ENCODE measurements at places on chromosomes 16 and 17.

GRCh38 chr17:65332375-65332774, 195.2 kb downstream of the RGS9 start:
- DNase-seq: no peak

- DNase-seq: no peak
Measured at GRCh38 chr17:81918832-81919545, 1.0 kb upstream of the SIRT7 start.

- no peak for DNase-seq
Measured at GRCh38 chr17:27471321-27472269, 15.3 kb downstream of the KSR1 start.

DNA sequence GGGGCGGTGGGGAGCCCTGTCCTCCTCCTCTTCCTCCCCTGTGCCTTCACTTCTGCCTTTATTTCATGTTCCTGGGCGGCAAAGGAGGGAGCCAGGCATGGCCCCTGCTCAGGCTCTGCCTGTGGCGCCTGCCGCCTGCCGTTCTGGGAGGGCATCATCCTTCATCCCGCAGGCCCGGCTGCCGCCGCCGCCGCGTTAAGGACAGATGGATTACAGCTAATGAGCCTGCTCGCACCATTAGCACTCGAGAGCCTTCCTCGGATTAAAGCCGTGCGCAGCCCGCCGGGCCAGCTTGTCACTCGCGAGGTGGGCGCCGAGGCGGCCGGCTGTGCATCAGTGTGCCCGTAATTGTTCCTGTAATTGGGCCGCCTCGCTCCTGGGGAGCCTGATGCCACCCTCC, 127.7 kb upstream of the GSE1 start:
- DNase-seq: peak; percentile 72

- DNase-seq: no peak
Measured at GRCh38 chr17:42315402-42316156, 27.3 kb downstream of the STAT5A start.

GRCh38 chr16:22210854-22211253, 4.8 kb downstream of the EEF2K start:
- no peak for DNase-seq

- no peak for DNase-seq
Measured at GRCh38 chr17:6261466-6261865, 173.5 kb downstream of the AIPL1 start.

GRCh38 chr16:17154981-17155380, 315.8 kb downstream of the XYLT1 start:
- DNase-seq: no peak

GRCh38 chr17:70338946-70339354, 169.6 kb downstream of the KCNJ2 start:
- DNase-seq: no peak

- no peak for DNase-seq
Measured at GRCh38 chr17:29156781-29157180, 23.4 kb downstream of the MYO18A start.

DNA sequence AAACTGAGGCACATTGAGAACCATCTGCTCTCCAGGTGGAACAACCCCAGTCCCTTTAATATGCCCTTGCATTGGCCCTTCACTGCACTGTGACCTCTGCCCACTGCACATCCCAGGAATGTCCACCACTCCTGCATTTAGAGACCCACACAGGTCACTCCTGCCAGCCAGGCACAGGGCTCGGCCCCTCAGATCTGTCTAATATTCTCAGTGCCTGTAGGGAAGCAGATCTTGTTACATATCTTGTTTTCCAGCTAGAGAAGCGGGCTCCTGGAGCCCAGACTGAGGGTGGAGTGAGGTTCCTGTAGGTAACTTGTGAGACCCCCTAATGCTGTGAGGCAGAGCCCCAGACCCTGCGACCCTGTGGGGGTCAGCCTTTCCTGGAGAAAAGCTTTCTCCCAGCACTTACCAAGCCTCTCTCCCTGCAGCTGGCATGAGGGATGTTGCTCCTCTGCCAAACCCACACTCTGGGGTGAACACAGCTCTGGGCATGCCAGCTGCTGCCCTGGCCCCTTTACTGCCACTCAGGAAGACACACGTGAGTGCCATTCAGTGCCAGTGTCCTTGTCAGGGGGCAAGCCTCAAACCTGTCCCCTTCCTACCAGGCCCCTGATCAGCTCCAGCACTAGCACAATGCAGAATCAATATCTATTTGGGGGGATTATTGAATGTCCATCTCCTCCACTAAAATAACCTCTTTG, 40.3 kb upstream of the CRHR1 start:
- no peak for DNase-seq

DNA sequence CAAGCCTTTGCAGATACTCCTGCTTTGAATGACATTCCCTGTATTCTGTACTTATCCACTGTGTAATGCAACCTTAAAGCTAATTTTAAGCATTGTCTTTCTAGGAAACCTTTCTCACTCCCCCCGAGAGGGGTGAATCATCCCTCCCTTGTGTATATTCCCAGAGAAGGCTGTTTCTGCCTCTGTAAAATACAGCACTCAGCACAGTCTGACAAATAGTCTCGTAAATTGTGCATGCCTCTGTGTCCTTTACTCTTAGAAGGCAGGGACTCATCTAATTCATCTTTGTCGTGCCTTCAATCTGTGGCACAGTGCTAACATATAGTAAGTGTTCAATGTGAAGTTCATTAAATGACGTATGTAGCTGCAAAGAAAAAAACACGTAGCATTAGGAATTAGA, 200.7 kb downstream of the CA10 start:
- DNase-seq: no peak

DNA sequence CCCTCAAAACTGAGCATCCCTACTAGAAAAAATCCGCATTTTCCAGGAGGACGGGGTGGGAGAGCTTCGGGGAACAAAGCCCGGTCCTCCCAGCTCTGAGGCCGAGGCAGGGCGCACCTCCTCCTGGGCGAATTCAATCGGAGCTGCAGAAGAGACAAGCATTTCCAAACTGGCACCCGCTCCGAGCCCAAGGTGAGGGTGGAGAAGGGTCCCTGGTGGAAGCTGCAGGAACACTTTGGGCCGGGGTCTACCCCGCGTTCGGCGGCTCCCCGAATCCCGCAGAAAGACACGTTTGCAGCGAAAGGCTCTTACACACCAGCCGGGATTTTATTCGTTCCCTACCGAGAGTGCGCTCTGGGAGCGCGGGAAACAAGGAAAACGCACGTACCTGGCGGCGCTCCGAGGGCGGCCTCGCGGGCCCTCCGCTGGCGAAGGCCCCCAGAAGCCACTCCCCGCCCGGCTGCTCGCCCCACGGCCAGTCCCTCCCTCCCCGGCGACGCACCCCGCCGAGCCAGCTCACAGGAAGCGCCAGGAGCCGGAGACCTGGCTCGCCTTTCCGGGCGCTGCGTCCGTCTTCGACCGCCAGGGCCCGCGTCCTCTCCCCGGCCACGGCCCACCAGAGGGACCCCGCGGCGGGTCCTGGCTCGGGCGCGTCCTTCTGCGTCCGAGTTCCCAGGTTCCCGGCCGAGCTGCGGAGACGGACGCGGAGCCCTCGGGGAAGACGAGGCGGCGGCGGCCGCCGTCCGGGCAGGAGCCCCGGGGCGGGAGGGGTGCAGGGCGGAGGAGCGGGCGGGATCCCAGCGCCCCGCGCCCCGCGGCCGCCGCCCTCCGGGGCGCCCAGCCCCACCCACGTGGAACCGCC, 49.8 kb upstream of the BAHCC1 start:
- peak; percentile 96 for DNase-seq

GRCh38 chr17:62996221-62996620, 30.2 kb downstream of the TANC2 start:
- no peak for DNase-seq

- no peak for DNase-seq
Measured at GRCh38 chr16:89621698-89622409, 8.4 kb downstream of the DPEP1 start.

DNA sequence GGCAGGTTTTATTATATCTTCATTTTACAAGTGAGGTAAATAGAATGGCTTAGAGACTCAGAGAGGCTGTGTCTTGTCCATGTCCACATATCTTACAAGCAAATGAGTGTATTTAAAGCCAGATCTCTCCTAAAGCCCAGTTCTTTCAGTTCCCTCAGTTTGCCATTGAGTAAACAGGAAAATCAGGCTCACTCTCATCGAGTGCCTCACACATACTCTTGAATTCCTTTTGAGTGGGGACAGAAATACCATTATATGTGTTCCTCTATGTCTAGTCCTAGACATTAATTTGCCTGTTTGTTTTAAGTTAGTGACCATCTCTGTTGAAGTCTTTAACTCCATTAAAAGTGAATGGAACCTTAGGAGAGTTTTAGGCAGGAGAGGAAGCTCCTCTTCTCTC, 40.1 kb downstream of the BPTF start:
- no peak for DNase-seq

DNA sequence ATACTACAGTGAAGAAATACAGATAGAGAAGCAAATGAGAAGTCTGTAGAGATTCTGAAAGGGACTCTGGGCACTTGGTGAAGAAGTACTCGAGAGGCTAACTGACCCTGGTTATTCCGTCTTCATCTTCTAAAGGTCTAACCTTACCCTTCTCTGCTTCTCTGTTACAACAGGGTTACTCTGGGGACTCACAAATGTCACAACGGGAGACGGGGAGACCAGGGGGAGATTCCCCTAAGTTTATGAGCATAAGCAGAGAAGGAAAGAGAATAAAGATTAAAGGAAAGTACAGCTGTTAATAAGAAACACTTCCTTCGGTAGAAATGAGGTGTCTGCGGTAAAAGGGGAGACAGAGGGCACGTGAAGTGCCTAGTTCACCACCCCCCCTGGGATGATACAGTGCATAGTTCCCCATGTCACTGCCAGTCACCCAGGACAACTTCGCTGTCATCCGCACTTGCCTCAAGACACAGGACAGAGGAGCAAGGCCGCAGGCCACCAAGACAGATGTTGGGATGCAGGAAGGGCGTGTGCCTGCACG, 75.2 kb upstream of the TRAP1 start:
- no peak for DNase-seq

DNA sequence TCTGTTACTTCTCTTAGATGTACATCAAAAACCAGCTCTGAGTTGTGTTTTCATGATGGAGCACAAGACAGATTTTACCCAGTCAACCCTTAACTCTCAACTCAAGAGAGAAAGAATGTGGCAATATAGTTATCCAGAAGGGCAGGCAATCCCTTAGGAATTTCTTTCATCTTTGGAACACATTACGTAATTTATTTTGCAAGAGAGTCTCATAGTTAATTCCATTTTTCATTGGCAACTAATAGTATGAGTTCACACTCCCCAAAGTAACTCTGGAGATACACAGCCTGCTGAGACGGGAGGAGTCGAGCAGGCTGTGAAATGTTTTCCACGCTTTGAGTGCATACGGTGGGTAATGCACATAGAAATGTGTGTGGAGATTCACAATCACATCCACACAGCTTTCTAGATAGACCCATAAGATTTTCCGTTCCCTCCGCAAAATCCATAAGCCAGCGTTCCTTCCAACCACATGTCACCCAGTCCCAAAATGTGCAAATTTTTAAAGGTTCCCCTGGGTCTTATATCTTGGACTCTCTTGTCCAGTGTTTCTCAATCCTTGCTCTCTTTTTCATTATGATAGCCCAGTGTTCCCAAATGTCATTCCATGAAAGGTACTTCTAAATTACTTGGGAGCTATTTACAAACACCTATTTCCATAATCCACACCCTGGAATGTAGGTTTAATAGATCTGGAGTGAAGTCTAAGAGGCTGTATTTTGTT, 8.4 kb upstream of the CDRT4 start:
- DNase-seq: no peak

- no peak for DNase-seq
Measured at GRCh38 chr17:65855245-65855644, 293.8 kb upstream of the AXIN2 start.

GRCh38 chr17:35991075-35991474, 4.5 kb upstream of the CCL14 start:
- no peak for DNase-seq

DNA sequence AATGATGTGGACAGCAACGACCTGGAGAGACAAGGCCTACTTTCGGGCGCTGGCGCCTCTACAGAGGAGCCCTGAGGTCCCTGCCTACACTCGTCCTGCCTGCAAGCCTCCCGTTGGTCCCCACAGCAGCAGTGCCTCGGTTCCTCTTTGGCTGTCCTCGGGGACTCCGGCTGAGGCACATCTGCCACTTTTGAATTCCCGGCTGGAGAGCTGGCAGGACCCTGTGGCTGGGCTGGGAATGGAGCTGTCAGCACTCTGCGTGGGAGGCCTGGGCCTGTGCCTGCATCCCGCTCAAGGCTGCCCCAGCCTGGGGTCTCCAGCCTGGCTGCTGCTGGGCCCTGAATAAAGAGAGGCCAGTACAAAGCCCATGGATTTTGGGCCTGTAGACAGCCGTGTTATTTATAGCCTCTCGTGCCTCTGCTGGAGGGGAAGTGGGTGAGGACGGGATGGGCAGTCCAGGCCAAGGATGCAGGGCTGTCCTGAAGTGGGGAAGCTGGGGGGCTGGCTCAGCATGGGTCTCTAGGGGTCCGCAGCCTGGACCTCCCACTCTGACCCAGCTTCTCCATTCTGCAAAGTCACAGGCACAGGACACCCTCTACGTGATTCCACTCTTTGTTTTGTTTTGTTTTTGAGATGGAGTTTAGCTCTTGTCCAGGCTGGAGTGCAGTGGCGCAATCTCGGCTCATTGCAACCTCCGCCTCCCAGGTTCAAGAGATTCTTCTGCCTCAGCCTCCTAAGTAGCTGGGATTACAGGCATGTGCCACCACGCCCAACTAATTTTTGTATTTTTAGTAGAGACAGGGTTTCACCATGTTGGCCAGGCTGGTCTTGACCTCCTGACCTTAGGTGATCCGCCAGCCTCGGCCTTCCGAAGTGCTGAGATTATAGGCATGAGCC, 10.6 kb upstream of the SPNS2 start:
- no peak for DNase-seq

DNA sequence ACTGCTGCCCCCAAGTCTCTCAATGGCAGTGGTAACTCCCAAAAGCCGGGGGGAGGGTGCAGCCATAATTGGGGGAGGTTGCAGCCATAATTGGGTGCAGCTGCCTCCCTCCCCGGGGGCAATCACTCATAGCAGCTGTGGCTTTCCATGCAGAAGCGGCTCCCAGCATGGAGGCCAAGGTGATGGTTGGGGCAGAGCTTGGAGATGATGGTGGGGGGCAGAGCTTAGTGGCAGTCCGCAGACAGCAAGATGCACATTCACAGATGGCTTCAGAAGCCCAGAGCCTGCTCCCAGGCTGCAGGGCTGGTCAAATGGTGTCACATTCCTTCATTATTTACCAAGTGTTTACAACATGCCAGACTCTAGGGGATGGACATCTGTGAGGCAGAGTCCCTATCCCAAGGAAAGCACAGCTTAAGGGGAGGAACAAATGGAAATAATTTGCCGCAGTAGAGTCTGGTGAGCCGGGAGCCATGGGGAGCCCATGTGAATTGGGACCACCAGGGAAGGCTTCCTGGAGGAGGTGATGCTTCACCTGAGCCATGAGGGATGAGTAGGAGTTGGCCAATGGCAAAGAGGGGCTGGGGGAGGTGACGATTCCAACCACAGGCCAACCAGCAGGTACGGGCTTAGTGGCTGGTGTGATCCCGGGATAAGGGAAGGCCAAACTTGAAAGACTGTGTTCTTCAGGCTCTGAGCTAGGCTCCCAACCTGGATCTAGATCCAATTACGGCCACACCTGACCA, 8.1 kb downstream of the DOC2B start:
- DNase-seq: no peak

DNA sequence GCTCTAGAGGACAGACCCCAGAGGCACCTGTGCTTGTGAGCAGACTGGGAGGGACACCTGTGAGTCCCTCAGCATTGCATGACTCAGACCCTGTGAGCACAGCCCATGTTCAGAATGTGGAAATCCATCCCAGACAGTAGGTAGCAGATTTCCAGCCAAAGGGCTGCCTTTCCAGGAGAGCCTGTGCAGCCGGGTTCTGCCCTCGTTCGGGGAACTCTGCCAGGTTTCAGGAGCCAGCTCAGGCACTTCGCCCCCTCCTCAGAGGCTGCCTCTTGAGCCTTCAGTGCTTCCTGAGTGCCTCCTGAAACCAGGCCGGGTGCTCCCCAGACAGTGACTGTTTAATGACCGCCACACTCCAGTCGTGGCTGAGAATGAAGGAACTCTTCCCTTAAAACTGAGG, 23.3 kb upstream of the SDR42E2 start:
- no peak for DNase-seq
